ENCODE measurements at places on chromosomes 5 and 9.

DNA sequence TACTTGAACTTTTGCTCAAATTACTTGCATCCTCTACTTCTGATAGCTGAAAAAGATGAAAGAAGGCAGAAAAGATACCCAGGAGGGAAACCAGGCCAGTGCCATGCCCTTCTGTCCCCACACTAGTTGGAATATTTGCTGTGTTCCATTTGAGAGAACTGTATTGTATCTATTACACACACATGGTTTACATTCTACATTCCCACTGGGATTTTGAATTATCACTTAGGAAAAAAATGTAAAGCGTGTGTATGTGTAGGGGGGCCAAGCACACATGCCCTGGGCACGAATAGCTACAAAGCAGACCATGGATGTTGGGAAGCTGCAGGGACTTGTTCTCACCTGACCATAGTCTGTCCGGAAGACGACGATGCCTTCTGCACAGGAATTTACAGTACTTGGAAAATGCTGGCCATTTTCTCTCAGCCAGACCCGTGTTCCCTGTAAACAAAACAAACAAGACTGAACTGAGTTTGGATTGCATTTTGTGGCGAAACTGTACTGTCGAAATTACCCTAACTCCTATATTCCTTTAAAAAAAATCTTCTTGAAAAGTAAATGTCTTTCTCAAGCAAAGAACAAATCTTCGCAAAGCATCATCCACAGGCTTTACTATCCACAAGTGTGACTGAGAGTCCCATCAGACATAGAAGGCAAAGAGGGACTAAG lies 58.7 kb downstream of the MYO10 start:
- DNase-seq, result no peak

GRCh38 chr9:31912636-31913035 lies 471.8 kb upstream of the ACO1 start:
- no peak for DNase-seq

- DNase-seq, result no peak
These were observed 297.9 kb downstream of the EFNA5 start for GRCh38 chr5:107372723-107373450.

- no peak for DNase-seq
These were observed 715.5 kb downstream of the CETN3 start for GRCh38 chr5:89694026-89694550.

DNA sequence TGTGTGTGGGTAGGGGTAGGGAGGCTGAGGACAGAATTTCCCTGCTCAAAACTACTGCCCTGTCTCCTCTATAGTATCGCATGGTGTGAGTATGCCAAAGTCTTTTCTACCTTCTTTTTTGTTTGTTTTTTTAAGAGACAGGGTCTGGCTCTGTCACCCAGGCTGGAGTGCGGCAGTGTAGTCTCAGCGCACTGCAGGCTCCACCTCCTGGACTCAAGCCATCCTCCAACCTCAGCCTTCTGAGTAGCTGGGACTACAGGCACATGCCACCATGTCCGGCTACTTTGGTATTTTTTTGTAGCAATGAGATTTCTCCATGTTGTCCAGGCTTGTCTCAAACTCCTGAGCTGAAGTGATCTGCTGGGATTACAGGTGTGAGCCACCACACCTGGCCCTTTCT lies 2.5 kb downstream of the SRP19 start:
- DNase-seq, result no peak

- DNase-seq, result no peak
These were observed 273.2 kb upstream of the PAPPA start for GRCh38 chr9:115880221-115880885.

DNA sequence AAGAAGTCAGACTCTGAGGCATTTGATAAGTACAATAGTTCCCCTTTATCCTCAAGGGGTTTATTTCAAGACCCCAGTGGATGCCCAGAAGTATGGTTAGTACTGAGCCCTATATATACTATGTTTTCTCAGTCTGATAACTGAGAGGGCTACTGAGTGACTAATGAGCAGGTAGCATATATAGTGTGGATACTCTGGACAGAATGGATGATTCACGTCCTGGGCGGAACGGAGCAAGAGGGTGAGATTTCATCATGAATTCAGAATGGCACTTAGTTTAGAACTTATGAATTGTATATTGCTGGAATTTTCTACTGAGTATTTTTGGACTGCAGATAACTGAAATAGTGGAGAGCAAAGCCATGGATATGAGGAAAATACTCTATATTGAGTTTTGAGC lies 457.6 kb downstream of the PLK2 start:
- no peak for DNase-seq

- no peak for DNase-seq
These were observed 7.1 kb upstream of the PCSK1 start for GRCh38 chr5:96440185-96440538.

DNA sequence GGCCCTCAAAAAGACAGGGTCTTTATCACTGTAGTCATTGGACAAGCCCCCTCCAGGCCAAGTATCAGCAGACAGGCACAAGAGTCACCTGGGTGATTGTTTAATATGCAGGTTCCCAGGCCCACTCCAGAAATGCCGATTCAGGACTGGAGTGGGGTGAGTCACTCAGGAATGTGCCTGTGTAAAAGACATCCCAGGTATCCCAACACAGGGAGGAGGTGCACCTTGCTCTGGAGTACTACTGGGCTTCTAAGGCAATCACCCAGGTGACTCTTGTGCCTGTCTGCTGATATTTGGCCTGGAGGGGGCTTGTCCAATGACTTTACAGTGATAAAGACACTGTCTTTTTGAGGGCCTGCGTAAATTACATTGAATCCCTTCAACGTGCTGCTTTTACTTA lies 40.6 kb downstream of the ACTL7B start:
- no peak for DNase-seq

GRCh38 chr5:169050146-169050571 lies 250.8 kb downstream of the SLIT3 start:
- DNase-seq, result no peak

GRCh38 chr9:71209890-71210289 lies 88.5 kb upstream of the TRPM3 start:
- no peak for DNase-seq

DNA sequence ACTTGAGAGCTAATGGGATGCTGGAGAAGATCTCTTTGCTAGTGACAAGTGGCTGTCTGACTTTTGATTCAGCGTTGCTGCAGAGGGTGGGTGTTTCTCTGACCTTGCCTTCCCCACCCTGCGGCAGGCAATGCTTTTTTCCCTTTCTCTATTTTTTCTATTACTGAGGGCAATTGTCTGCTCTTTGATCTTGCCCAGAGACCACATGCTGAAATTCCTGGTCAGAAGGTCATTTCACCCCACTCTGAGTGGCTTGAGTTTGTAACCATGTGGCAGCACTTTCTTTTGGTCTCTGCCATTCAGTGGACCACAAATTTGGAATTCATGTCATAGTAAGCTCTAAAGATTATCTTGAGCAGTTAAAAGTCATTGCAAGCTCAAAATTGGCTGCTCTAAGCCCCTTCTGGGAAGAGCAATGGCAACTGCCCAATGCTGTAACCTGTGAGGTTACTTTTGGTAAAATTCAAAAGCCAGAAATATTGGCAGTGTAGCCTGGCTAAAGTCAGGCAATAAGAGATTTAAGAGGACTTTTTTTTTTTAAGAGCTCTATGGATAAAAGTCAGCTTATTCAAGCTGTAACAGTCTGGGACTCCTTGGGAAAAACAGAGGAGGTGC lies 30.4 kb upstream of the MTMR12 start:
- no peak for DNase-seq

- no peak for DNase-seq
These were observed 4.0 kb downstream of the NADK2 start for GRCh38 chr5:36237751-36238150.

- DNase-seq, result no peak
These were observed 32.4 kb downstream of the C9 start for GRCh38 chr5:39331861-39332381.

DNA sequence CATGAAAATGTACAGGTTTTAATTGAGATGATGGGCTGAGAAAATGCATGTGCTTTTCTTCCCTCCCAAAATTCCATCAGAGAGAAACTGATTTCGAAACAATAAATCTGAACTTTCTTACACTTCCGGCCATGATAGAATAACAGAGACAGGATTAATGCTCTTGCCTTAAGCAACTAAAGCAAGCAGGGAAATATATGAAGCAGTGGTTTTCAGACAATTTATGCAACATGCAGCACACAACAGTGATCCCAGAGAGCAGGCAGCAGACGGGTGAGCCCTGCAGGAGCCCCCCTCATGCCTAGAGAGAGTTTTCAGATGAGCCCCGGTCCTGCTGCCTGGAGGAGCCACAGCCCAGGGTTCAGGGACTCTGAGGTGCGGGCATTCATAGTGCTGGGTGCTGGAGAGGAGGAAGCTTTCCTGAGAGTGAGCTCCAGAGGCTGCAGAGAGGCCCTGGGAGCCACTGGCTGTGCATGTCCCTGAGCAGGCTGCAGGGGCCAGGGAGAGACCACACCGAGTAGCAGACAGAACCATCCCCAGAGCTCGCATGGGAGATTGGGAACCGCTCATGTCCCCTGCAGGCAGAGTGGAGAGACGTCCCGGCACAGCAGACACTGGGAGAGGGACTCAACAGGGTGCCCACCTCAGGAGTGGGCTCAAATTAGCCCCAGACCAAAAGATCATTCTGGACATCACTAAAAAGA lies 143.5 kb downstream of the OLFM1 start:
- no peak for DNase-seq

- DNase-seq, result no peak
These were observed 62.3 kb downstream of the ST8SIA4 start for GRCh38 chr5:100840789-100841188.

DNA sequence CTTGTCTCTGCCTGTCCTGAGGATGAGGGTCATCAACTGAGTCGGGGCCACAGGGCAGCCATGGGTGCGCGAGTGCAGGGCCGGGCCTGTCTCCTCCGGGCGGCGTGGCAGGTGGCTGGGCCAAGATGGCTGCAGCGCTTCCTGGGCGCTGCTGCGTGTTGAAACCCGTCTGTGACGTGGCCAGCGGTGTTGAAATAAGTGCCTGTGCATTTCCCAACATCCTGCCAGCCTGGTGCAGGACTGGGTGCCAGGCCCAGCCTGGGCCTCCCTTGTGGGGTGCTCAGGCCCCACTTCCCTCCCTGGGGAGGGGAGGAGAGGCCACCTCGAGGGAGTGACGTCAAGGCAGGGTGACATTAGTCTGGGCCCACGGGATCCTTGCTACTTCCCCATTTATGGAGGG lies 45.5 kb downstream of the RXRA start:
- DNase-seq, result no peak

DNA sequence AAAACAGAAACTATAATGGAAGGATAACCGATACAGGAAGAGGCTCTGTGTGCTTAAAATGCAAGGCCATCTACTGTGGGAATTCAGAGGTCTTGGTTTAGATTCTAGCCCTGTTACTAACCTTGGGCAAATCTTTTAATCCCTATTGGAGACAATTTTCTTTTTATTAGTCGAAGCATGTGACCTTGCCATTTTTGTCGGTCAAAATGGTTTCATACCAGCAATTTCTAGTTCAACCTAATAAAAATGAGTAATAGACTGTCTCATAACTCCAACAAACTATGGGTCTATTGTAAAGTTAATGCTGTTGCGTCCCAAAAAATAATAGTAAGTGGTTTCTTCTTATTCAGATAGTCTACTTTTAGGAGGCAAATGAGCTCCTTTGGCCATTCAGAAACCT lies 38.4 kb downstream of the PRR16 start:
- DNase-seq, result no peak

GRCh38 chr5:67679184-67679841 lies 482.7 kb upstream of the CD180 start:
- no peak for DNase-seq

DNA sequence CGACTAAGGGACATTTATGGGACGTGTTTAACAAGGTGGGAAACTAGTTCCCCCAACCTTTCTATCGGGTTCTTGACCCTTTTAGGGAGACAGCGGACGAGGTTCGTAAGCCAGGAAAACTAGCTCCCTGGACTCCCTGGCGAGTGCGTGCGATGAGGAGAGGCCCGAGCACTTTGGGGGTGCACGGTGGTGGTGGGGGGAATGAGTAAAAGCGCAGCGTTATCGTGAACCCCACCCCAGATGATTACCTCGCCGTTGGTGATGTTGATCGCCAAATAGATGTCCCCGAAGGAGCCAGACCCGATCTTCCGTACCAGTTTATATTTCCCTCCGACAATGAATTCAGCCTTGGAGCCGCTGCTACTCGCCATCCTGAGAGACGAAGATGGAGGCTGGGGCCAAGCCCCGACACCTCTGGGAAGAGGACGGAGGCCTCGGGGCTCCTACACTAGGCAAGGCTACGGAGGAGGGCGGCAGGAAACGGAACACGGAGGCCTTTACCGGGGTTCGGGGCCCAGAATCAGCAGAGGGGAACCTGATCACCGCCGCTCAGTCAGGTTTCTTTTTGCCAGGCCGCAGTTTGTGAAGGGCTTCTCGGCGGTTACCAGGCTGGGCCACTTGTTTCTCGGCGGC lies 529 bp downstream of the CSNK1A1 start:
- DNase-seq, result no peak

- no peak for DNase-seq
These were observed 177.3 kb downstream of the MACROH2A1 start for GRCh38 chr5:135221696-135222095.

GRCh38 chr5:168014433-168015123 lies 276.9 kb upstream of the WWC1 start:
- no peak for DNase-seq

DNA sequence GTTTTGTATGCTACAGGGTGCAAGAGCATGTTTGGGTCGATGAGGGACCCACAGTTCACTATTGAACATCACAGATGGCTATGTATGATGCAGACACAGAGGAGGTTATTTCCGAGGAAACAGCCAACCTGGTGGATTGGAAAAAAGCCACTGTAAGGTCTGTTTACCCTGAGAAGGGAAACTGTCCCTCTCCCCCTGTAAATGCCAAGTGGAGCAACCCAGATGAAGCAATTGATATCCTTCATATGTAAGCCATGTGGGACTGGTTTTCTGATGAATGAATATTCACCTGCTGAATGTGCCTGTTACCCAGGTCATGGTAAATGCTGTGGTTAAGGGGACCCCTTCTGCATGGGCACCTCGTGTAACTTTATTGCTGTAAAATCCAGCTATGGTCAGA lies 14.8 kb upstream of the CTSV start:
- DNase-seq, result no peak

DNA sequence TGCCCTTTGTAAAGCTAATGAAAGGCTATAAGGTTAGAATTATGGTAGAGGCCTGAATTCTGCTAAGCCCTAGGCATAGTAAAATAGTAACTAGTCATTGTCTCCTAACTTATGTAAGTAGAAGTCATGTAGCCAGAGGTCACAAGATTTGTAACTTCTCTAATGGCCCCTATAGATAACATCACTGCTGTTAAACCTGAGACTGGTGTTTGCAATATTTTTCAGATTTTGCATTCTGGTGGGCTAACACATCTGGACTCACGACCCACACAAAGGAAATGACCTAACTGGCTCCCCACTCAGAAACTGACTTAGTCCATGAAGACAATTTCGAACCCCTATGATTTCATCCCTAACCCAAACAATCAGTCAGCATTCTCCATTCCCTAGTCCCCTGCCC lies 37.2 kb upstream of the TTC39B start:
- DNase-seq, result no peak

GRCh38 chr9:100322954-100323536 lies 29.7 kb downstream of the TEX10 start:
- DNase-seq, result no peak

DNA sequence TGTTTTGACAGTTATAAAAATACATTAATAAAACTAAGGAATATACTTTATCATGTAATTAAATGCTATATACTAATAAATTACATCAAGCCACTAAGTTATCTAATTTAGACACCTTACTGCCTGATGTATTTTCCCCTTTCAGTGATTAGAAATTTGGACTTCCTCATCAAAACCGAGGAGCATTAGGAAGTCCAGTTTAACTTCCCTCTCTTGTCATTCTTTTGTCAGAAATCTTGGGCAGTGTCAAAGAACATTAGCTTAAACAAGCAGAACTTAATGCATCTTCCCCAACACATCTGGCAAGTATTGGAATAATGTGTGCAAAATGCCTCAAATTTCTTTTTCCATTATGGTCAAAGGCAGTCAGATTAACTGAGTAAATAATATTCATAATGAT lies 81.6 kb downstream of the PLPP1 start:
- no peak for DNase-seq

Measured in stimulated activated CD4-positive, alpha-beta T cell treated with anti-CD3 and anti-CD28 coated beads, TNF-alpha, amount 100 ng/mL, for 24 hours (primary cell).